ENCODE measurements at places on chromosomes 6 and 20. TPM values are rescaled to one million over a fixed set of nuclear protein-coding genes. Genes with fewer than 3 reads are reported as not detected.
A peak's percentile ranks its signal among the peaks of the same experiment; 100 is the strongest.

DNA sequence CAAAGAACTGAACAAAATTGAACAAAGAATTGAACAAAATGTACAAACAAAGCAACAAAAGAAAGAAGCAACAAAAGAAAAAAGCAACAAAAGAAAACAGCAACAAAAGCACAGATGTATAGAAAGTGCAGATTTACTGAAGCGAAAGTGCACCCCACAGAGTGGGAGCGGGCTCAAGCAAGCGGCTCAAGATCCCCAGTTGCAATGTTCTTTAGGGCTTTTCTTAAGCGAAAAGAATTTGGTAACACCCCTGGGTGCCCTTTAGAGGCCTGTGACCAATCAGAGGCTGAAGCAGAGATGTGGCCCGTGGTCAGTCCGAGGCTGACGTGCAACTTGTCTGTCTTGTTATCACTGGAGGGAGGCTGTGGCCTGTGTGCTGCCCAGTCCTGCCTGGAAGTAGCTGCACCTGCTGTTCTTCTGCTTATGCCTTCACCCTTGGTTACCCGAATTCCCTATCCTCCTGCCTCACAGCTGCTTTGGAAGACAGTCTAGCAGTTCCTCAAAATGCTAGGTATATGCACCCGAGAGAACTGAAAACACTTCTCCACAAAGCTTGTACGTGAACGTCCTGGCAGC is 13.2 kb upstream of the KIF25 start:
- no peaks in the 10 kb centered on the region for H3K4me1 ChIP-seq
- H3K27me3 ChIP-seq, result peaks cover 2% of the 10 kb centered on the region
- no peak overlapping the region for H3K4me3 ChIP-seq
- no peak overlapping the region for H3K27ac ChIP-seq
- no peak for DNase-seq

DNA sequence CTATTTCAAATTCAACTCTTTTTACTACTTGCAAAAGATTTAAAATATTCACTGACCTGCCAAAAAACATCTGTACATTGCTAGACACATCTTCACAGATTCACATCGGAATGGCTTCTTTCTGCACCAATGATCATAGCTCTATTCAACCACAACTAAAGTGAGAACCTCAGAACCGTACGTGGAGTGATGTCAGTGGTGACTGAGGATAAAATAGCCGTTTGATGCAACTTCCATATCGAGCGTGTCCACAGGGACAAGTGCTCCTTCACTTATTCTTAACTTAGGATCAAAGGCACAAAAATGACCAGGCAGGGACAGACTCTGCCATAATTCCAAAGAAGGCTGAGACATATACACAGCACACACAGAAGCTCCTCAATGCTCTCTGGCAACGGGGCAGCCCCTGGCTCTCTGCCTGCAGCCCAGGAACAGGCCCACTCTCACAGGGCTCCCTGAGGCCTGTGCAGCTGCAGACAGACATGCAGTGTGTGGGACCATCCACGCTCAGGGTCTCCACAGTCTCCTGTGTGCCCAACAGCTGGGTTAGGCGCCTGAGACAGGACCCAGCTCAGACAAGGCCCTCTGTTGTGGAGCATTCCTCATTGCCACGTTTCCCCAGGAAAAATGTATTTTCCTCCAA is 22.8 kb downstream of the FYN start:
- H3K36me3 ChIP-seq, result peaks cover 22% of the 10 kb centered on the region
- no peak for DNase-seq
- H3K4me3 ChIP-seq, result peak overlapping the region; percentile 8
- H3K27me3 ChIP-seq, result no peaks in the 10 kb centered on the region
- peak overlapping the region; percentile 78 for H3K27ac ChIP-seq

GRCh38 chr20:55953201-55953600 is 52.1 kb downstream of the CBLN4 start:
- no peak overlapping the region for H3K4me3 ChIP-seq
- no peak overlapping the region for H3K27ac ChIP-seq
- no peaks in the 10 kb centered on the region for H3K36me3 ChIP-seq
- no peaks in the 10 kb centered on the region for H3K4me1 ChIP-seq

- no peak for DNase-seq
- no peak overlapping the region for H3K27ac ChIP-seq
- no peak overlapping the region for H3K4me3 ChIP-seq
- H3K27me3 ChIP-seq, result peaks cover 33% of the 10 kb centered on the region
- peaks cover 6% of the 10 kb centered on the region for H3K4me1 ChIP-seq
Observed at GRCh38 chr6:136955123-136955522, 33.0 kb downstream of the SLC35D3 start.

GRCh38 chr20:37881601-37882343 is 21.2 kb upstream of the VSTM2L start:
- no peak for DNase-seq
- no peak overlapping the region for H3K4me3 ChIP-seq
- no peaks in the 10 kb centered on the region for H3K27me3 ChIP-seq
- no peaks in the 10 kb centered on the region for H3K4me1 ChIP-seq

GRCh38 chr20:38157635-38158495 is 7.2 kb downstream of the TGM2 start:
- H3K27me3 ChIP-seq, result peaks cover 5% of the 10 kb centered on the region
- no peak for DNase-seq
- no peak overlapping the region for H3K27ac ChIP-seq
- no peaks in the 10 kb centered on the region for H3K36me3 ChIP-seq
- H3K4me3 ChIP-seq, result no peak overlapping the region

DNA sequence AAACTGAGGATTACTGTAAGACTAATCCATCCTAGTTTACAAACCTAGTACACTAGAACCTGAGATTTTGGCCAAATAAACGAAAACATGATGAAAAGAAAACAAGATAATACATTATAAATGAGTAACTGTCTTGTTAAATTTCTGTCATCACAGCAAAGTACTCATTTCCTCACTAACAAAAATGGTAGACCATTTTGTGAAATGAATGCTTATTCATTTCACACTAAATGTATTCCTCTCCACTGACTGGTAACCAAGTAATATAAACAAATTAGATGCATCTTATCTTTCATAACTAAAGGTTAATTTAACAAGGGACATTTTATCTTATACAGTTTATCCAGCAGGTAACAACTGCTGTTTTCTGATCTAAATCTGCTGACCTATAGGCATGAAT is 143.7 kb downstream of the REV3L start:
- no peaks in the 10 kb centered on the region for H3K27me3 ChIP-seq
- peaks cover 36% of the 10 kb centered on the region for H3K36me3 ChIP-seq
- DNase-seq, result no peak
- peaks cover 18% of the 10 kb centered on the region for H3K4me1 ChIP-seq

GRCh38 chr6:26319405-26320128 is 45.4 kb upstream of the BTN3A2 start:
- peaks cover 16% of the 10 kb centered on the region for H3K27me3 ChIP-seq
- H3K4me1 ChIP-seq, result peaks cover 33% of the 10 kb centered on the region
- peak overlapping the region; percentile 22 for H3K4me3 ChIP-seq
- H3K27ac ChIP-seq, result no peak overlapping the region
- no peak for DNase-seq
- H3K36me3 ChIP-seq, result no peaks in the 10 kb centered on the region

DNA sequence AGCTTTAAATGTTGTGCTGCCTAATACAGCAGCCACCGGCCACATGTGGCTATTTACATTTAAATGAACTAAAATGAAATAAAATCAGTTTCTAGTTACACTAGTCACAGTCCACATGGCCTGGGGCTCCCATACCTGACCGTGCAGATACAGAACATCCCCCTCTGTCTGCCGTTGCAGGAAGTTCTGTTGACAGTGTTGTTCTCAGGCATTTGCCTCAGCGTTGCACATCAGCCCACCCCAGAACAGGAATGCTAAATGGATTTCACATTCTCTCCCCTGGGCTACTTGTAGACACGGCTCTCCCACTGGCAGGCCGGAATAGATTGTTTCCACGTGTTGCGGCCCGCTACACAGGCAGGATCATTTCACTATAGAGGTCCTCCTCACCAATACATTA is 26.3 kb downstream of the JAG1 start:
- peaks cover 1% of the 10 kb centered on the region for H3K36me3 ChIP-seq
- H3K4me3 ChIP-seq, result no peak overlapping the region
- peaks cover 24% of the 10 kb centered on the region for H3K27me3 ChIP-seq
- DNase-seq, result no peak
- H3K4me1 ChIP-seq, result peaks cover 13% of the 10 kb centered on the region

DNA sequence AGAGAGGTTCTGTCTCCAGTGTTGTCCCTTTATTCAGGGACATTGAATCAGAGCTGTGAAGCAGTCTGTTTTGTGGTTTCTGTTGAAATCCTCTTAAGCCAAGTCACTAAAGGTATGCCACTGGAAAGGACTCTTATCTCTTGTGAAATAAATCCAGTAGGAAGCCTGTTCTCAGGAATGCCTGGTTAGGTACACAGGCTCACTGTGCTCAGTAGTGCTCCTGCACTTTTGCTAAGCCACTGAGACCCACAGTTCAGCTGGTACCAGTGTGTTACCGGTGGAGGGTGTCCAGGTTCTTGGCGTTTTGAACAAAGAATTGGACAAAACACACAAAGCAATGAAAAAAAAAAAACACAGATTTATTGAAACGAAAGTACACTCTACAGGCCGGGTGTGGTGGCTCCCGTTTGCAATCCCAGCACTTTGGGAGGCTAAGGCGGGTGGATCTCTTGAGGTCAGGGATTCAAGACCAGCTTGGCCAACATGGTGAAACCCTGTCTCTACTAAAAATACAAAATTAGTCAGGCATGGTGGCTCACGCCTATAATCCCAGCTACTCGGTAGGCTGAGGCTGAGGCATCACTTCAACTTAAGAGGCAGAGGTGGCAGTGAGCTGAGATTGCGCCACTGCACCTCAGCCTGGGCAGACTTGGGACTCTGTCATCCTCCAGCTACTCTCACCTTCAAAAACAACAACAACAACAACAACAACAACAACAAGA is 186.1 kb downstream of the JARID2 start:
- peaks cover 76% of the 10 kb centered on the region for H3K4me1 ChIP-seq
- H3K27me3 ChIP-seq, result no peaks in the 10 kb centered on the region
- no peak for DNase-seq
- peak overlapping the region; percentile 53 for H3K27ac ChIP-seq

- peaks cover 34% of the 10 kb centered on the region for H3K4me1 ChIP-seq
- H3K36me3 ChIP-seq, result no peaks in the 10 kb centered on the region
- H3K27me3 ChIP-seq, result no peaks in the 10 kb centered on the region
- H3K27ac ChIP-seq, result peak overlapping the region; percentile 78
- peak; percentile 57 for DNase-seq
Observed at GRCh38 chr6:31681135-31681671, 336 bp upstream of the LY6G5C start.

DNA sequence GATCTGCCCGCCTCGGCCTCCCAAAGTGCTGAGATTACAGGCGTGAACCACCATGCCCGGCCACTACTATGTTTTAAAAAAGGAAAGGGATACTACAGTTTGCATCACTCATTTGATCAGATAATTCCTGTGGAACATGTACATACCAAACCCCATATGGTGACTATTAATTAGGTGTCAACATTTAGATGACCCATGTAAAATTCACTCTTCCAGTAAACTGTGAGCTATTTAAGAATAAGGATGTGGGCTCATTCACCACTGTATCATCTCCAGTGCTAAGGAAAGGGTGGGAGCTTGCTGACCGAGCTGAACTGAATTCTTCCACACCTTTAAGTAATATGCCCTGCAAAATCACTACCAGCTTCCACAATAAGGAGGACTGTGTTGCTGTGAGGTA is 127.5 kb downstream of the BTBD9 start:
- H3K4me3 ChIP-seq, result no peak overlapping the region
- H3K4me1 ChIP-seq, result no peaks in the 10 kb centered on the region
- no peak overlapping the region for H3K27ac ChIP-seq
- no peaks in the 10 kb centered on the region for H3K36me3 ChIP-seq
- H3K27me3 ChIP-seq, result no peaks in the 10 kb centered on the region

DNA sequence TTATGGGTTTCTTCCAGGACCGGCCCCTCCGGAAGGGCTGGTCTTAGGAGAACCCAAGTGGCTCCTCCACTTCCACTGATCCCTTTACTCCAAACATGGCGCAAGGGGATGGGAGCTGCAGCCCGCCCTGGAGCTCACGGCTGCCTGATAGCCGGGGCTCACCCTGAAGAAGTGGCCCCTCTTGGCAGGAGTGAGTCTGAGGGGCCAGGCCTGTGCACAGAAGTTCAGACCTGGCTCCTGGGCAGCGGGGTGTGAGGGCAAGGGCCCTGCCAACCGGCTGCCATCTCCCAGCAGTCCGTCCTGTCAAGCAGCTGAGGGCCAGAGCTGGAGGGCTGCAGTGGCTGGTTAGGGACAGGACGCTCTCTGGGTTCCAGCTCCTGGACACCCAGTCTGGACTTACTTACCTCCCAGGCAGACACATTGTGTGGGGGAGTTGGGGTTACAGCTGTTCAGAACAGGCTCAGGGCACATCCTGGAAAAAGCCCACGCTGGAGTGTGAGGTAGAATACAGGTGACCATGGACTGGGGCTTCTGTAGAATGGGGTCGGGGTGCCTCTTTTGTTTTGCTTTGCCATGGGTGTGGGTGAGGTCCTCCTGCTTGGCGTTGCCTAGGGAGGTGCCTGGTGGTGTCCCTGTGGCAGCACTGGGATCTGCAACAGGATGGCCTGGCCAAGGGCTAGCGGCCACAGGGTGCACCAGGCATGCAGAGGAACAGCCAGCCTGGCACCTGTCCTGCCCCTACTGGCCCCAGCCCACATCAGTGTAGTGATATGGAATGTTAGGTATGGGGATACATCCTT is 88.4 kb downstream of the ASXL1 start:
- DNase-seq, result no peak
- H3K27me3 ChIP-seq, result no peaks in the 10 kb centered on the region
- peaks cover 15% of the 10 kb centered on the region for H3K4me1 ChIP-seq
- no peak overlapping the region for H3K4me3 ChIP-seq
- H3K36me3 ChIP-seq, result peaks cover 4% of the 10 kb centered on the region

GRCh38 chr6:132571774-132572173 is 1.7 kb downstream of the TAAR6 start:
- peaks cover 38% of the 10 kb centered on the region for H3K27me3 ChIP-seq
- no peak overlapping the region for H3K4me3 ChIP-seq
- H3K4me1 ChIP-seq, result no peaks in the 10 kb centered on the region
- H3K36me3 ChIP-seq, result no peaks in the 10 kb centered on the region
- H3K27ac ChIP-seq, result no peak overlapping the region

DNA sequence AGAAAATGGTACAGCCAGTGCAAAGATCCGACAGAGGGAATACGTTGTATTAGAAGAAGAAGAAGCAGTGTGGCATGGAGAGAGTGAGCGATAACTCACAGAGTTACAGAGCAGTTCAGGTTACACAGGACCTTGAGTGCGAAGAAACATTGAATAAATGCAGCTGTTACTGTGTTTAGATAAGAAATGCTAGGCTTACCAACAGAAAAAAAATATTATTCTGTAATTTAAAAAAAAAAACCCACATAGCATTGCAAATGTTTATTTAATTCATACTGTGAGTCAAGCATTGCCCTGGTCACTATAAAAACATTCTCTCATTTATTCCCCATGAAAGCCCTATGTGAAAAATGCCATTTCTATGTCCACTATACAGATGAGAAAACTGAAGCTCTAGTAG is 373.4 kb upstream of the EPHA7 start:
- H3K4me1 ChIP-seq, result no peaks in the 10 kb centered on the region
- no peaks in the 10 kb centered on the region for H3K27me3 ChIP-seq
- no peaks in the 10 kb centered on the region for H3K36me3 ChIP-seq
- no peak overlapping the region for H3K27ac ChIP-seq
- no peak overlapping the region for H3K4me3 ChIP-seq

GRCh38 chr20:12702312-12702711 is 306.5 kb upstream of the SPTLC3 start:
- no peak overlapping the region for H3K27ac ChIP-seq
- no peak overlapping the region for H3K4me3 ChIP-seq
- no peaks in the 10 kb centered on the region for H3K36me3 ChIP-seq
- H3K27me3 ChIP-seq, result no peaks in the 10 kb centered on the region

- H3K27me3 ChIP-seq, result no peaks in the 10 kb centered on the region
- H3K4me3 ChIP-seq, result no peak overlapping the region
- no peak overlapping the region for H3K27ac ChIP-seq
- no peaks in the 10 kb centered on the region for H3K4me1 ChIP-seq
Observed at GRCh38 chr20:54556406-54556805, 81.0 kb downstream of the DOK5 start.

THEMIS gene
- total RNA-seq, result 133 TPM

TMEM14A gene
- 23.2 TPM for total RNA-seq

HLA-DOA gene
- 16.7 TPM for total RNA-seq

B3GALT4 gene
- 14.0 TPM for total RNA-seq

Measured in activated CD8-positive, alpha-beta memory T cell treated with anti-CD3 and anti-CD28 coated beads, Interleukin-2, amount 10 ng/mL, durations not matched to agents 7 days and 5 days (primary cell).